Progenitor cell of endocrine pancreas (in vitro differentiated cells): ENCODE measurements at places on chromosomes 13 and 19.

- DNase-seq: no peak
Measured at GRCh38 chr19:12937093-12937926, 1.1 kb upstream of the CALR start.

GRCh38 chr13:36915106-36915505, 4.9 kb downstream of the SMAD9 start:
- no peak for DNase-seq

- DNase-seq: no peak
Measured at GRCh38 chr13:30905932-30906383, at the start of gene MEDAG. TSS of gene MEDAG (plus strand) at chr13:30906271. CDS start at chr13:30906516, 245 bp downstream.

- DNase-seq: no peak
Measured at GRCh38 chr13:47598340-47598911, 402.6 kb downstream of the SUCLA2 start.

DNA sequence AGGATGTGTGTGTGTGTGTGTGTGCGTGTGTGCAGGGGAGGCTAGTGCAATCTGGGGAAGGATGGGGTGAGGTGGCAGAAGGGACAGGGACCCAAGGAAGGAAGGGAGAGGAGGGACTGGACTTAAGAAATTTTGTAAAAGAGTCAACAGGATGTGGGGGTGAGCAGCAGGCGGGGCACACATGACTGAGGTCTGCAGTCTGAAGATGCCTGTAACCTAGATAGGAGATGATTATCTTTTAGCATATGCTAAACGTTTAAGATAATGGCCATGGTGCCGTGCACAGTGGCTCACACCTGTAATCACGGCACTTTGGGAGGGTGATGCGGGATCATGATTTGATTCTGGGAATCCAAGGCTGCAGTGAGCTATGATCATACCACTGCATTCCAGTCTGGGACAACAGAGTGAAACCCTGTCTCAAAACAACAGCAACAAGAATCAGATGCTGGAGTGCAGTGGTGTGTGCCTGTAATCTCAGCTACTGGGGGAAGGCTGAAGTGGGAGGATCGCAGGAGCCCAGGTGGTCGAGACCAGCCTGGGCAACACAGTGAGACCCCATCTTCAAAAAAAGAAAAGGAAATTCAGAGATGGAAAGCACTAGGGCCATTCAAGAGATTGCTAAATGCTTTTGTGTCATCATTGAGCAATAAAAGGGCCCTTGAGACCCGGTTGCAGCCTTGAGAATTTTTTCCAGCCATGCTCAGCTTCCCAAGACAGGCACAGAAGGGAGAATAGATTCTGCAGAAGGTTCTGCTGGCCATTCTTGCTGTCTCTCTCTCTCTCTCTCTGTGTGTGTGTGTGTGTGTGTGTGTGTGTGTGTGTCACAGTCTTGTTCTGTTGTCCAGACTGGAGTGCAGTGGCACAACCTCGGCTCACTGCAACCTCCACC, 3.8 kb upstream of the ZNF414 start:
- no peak for DNase-seq

GRCh38 chr19:40907968-40908735, 26.1 kb upstream of the CYP2A7 start:
- DNase-seq: no peak

DNA sequence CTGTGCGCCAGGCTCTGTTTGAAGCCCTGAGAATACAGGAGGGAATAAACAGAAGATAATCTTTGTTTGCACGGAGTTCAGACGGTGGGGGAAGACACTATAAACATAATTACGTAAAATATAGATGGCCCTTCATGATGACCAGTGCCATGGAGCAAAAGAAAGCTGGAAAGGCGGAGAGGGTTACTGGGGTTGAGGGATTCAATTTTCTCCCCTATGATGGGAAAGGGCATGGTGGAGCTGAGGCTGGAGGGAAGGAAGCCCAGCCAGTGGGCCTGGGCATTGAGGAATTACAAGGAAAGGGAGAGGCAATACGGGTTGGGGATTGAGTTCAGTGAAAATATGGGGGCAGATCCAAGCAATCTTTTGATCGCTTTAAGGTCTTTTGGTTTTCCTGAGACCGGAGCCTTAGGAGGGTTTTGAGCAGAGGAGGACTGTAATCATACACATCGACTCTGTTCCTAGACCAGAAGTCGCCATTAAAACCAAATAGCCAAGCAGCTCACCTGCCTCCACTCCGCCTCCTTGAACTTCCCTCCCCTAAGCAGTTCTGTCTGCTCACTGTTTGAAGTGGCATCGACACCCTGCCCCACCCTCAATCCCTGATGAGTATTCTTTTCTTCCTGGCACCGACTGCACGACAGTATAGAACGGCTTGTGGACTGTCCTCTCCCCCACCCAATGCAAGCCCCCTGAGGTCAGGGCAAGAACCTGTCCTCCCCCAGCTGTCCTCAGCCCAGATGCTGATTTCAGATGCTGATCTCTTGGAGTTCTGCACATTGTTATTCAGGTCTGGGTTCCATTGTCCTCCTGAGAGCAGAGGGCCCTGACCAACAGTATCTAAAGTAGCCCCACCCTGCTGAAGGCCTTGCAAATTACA, 813 bp upstream of the ZNF296 start:
- DNase-seq: no peak

DNA sequence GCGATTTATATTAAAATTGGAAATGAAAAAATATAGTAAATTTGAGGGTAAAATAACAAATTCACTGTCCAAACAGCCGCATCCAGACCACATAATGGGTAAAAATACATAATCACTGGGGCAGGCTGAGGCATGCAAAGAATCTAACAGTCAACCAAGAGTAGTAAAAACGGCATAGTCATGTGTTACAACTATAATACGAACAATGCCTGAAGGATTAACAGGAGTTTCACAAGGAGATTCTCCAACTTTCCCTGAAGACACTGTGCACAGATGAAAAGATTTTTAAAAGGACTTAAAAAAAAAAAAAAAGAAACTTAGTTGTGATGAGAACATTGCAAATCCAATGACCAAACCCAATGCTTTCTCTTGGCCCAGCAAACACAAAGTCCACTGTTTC, 20.4 kb upstream of the ATXN8OS start:
- no peak for DNase-seq

DNA sequence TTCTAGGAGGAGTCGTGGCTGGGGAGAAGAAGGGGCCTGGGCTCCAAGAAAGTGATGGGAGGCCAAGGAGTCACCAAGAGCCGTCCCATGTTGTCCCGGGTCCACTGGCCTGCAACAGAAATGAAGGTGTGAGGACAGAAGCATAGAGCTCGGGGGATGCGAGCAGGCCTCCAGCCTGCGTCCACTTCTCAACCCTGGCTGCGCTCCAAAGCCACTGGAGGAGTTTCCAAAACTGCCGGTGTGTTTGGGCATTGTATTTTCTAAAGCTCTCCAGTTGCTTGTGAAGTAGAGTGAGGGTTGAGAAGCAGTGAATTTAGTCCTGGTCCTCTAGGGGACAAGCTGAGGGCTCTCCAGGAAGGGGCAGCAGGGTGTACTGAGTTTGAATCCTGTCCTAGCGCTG, 13.0 kb downstream of the FFAR2 start:
- no peak for DNase-seq

- DNase-seq: no peak
Measured at GRCh38 chr19:40802300-40803169, 3.5 kb downstream of the EGLN2 start.

- no peak for DNase-seq
Measured at GRCh38 chr19:40689339-40690049, 957 bp downstream of the NUMBL start.

- DNase-seq: no peak
Measured at GRCh38 chr13:74062933-74063332, 71.3 kb downstream of the KLF12 start.

GRCh38 chr13:98482476-98483444, 94.1 kb downstream of the STK24 start:
- no peak for DNase-seq

GRCh38 chr13:79691826-79692225, 210.9 kb downstream of the NDFIP2 start:
- DNase-seq: no peak

DNA sequence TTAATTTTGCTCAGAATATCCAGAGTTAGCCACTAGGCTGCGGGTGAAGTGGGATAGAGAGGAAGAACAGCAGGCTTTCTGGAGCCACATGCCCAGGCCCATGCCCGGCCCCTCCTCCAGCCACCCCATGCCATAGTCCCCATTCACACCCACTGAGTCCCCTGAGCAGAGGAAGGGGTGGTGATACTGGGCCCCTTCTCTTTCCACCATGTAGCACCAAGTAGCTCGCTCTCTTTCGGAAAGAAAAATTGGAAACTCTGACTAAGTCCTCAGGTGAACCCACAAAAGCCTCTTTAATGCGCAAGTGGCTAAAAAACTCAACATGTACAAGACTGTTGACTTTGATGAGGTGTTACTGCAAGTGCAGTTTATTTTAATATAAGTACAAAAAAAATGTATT, 76.7 kb upstream of the GPR183 start:
- DNase-seq: no peak

GRCh38 chr13:44283600-44283999, 90.0 kb upstream of the SERP2 start:
- DNase-seq: no peak

DNA sequence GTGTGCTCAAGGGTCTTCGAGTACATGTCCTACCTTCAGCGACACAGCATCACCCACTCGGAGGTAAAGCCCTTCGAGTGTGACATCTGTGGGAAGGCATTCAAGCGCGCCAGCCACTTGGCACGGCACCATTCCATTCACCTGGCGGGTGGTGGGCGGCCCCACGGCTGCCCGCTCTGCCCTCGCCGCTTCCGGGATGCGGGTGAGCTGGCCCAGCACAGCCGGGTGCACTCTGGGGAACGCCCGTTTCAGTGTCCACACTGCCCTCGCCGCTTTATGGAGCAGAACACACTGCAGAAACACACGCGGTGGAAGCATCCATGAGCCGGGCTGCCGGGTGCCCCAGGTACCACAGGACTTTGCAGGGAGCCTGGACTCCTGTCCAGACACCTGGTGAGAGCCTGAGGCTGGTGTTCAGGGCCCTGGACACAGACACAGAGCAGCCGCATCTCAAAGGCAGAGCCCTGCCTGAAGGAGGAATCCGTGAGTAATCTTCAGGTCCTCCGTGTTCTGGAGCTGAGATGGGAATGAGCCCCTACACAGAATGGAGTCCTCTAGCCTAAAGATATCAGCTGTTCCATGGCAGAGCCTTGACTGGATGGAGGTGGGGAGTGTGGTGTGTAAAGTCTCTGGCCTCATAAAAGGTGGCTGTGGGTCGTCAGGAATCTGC, 1.5 kb downstream of the ZNF581 start:
- no peak for DNase-seq

DNA sequence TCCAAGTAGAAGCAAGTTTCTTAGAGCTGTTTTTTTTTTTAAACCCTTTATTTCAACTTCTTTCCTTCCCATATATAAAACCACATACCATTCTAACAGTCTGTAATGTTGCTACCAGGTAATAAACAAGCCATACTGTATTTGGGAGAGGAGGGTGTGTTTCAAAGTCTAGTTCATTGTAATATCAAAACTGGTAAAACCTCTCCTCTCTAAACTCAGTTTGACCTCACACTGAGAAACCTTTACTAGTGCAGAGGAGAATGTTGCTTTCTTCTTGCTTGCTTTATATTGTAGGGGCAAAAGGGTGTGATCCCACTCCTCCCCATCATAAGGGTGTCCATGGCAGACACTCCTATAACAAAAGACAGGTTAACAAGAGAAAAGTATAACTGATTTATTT, 155.1 kb downstream of the GGACT start:
- DNase-seq: no peak

DNA sequence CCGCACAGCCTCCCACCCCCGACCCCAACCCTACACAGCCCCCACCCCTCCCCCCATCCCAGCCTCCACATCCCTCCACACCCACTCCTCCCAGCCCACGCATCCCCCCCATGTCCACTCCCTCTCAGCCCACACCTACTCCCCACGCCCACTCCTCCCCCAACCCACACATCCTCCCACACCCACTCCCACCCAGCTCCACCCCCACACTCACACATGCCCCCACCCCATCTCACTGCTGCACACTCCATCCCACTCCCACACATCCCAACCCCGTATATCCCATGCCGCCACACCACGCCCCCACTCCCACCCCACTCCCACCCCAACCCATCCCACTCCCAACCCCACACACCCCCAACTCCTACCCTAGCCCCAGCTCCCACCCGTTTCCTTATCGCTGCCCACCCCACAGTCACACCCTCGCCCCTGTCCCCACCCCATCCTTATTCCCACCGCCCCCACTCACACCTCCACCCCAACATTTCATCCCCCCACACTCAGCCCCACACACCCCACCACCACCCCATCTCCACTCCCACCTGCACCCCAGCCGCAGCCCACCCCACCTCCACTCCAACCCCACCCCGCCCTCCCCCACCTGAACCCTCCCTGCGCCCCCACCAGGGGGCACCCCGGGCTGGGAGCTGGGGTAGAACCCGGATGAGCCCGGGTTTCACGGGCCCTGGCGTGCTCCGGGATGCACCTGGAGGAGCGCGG, 809 bp downstream of the TDRD12 start:
- no peak for DNase-seq

DNA sequence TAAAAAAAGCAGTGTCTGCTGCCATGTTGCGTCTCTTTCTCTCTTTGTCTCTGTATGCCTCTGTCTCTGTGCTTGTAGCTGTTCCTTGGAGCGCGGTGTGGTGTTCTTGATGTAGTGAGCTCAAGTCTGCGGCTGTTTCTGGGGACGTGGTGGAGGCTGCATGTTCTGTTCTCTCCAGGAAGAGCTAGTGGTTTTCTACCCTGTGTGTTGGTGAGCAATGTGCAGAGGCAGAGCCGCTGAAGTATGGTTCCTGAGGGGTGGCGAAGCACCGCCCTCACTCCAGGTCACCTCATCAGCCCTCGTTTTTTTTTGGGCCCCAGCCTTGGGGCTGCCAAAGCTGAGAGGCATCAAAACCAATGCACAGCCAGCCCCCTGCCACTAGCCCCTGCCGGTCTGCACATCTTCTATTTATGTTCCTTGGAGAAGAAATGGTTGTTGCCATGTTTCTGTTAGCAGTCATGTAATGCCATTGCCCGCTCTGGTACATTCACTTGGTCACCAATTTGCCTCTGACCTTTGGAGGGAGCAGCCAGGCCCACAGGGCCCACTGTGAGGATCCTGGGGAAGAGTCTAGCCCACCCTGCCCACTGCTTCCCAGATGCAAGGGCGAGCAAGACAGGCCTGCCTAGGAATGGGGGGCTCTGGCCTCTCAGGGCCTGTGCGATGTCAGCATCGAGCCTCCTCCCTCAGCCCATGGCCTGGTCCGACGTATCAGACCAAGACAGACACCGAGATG, 7.2 kb downstream of the HNRNPL start:
- DNase-seq: no peak

GRCh38 chr13:21932578-21932977, 261.7 kb downstream of the FGF9 start:
- DNase-seq: no peak
